ENCODE measurements at places on chromosomes 11 and 22.

DNA sequence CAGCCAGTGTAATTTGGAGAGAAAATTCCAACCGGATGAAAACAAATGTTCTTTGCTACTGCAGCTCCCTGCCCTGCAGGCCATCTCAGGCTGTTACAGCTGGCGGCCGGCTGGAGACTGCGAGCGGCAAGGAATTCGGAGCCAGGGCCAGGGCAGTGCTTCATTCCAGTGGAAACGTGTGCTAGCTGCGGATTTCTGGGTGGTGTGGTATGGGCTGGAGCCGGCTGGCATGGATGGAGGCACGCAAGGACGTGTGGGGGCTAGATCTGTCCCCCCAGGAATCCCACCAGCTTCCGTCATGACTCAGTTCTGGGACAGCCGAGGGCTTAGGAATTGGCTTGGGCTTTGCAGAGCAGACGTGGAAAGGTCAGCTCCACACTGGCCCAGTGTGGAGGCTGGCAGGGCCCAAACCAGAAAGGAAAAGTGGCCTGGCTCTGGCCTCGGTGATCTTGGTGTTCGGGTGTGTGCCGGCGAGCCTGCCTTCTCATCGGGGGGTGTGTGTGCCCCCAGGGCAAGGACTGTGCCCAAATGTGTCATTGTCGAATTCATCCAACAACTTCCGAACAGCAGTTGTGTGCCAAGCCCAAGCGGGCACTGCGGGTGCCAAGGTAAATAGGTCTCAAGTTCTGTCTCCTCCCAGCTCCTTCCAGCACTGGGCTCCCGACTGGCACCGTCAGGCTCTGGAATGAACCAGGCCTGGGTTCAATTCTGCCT lies 48.1 kb upstream of the SHISAL1 start:
- peak; percentile 79 for DNase-seq

DNA sequence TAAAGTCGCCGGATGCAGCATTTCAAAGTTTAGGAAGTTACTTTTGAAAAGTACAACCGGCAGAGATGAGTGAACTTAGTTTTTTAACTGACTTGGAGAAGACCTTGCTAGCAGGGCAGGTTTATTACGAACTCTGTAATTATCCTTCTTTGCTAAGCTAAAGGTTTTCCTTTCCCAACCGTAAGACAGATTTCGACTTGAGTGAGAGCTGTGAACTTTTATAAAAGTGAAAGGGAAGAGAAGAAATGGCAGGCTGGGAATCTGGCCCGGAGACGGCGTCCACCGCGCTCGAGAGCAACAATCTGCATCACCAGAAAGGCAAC lies 659 bp upstream of the TEAD1 start:
- no peak for DNase-seq

- peak; percentile 57 for DNase-seq
Observed at GRCh38 chr22:39318507-39319283, 728 bp downstream of the RPL3 start.

- no peak for DNase-seq
Observed at GRCh38 chr22:28826921-28827320, 26.6 kb upstream of the XBP1 start.

DNA sequence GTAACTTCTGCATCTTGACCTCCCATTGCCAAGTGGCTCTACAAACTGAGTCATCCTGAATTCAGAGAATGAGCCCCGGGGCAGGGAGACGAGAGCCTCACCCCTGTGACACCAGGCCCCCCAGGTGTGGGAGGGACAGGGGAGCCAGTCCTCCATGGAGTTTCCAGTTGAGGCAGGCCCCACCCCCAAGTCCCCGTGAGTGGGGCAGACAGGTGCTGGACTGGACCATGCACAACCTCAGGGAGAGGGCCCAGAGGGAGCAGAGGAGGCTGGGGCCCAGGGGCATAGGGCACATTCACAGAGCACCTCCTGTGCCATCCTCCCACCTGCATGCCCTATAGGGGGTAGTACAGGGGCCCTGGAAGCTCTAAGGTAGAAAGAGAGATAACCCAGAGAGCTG lies 180.8 kb downstream of the BRD1 start:
- no peak for DNase-seq

DNA sequence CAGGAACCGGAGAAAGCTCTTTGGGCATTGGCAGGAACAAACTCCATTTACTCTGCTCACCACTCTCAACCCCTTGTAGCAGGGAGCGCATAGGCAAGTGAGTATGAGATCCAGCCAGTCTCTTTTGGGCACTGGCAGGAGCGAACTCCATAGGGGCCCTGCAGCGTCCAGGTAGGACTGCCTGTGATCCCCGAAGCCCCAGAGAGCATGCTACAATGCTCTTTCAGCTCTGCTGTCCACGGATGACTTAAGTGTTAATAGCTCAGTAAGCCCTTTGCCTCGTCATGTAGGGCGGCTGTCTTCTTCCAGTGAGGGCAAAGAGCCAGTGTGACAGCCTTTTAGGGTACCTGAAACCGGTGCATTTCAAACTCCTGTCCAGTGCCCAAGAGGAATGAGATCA lies 1525.6 kb upstream of the RAG2 start:
- no peak for DNase-seq

GRCh38 chr22:41043722-41044121 lies 48.7 kb upstream of the EP300 start:
- no peak for DNase-seq

GRCh38 chr11:65535102-65535501 lies 10.2 kb downstream of the SCYL1 start:
- DNase-seq = no peak

DNA sequence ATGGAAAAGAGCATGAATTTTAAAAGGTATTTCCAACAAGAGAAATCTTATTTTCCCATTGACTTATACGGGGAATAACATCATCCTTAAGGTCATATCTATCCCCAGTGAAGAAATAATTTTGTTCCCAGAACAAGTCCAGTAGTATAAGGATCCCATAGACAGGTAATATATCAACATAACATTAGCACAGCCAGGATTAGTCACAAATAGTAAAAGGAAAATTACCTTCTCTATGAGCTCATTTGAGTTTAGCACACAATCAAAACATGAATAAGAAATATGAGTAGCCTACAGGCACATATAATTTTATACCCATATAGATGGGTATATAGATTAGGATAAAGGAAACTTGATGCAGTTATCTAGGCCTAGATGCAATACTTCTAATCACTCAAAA lies 2.8 kb upstream of the OR52K1 start:
- DNase-seq = no peak

DNA sequence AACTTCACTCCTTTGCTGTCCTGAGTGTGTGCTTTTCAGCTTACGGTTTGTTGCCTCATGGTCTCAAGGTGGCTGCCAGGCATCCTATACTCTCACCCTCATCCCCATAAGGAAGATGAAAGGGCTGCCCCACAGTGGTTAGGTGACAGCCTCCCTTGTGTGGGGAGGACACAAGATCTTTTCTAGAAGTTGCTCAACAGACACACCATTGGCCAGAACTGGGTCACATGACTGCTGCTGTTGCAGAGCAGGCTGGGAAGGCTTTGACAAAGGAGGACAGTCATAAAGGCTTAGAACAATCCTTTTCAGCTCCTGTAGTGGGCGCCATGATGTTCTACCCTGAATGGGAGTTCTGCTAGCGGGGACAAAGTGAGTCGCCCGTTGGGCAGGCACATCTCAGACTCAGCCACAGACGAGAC lies 69.7 kb upstream of the RASD2 start:
- no peak for DNase-seq

DNA sequence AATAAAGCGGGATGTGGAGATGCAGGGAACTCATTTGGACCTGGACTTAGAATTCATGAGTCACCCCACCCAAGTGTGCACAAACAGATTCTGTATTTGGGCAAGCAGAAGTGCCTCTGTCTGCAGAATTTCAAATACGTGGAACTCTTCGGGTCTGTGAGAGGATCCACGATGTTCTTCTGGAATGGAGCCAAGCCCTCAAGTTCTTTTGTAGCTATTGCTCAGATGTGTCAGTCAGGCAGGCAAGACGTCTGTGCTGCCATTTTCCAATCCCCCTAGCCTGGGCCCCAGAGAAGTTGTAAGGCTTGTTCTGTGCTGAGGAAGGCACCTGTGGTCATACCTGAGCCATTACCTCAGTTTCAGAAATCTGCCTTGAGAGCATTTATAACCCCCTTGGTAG lies 132.8 kb upstream of the RASSF10 start:
- no peak for DNase-seq

GRCh38 chr11:103773059-103773458 lies 263.4 kb upstream of the DDI1 start:
- no peak for DNase-seq

GRCh38 chr11:93959663-93960062 lies 61.5 kb upstream of the HEPHL1 start:
- DNase-seq = no peak

- DNase-seq = no peak
Observed at GRCh38 chr22:20882855-20883254, 24.0 kb downstream of the SNAP29 start.

DNA sequence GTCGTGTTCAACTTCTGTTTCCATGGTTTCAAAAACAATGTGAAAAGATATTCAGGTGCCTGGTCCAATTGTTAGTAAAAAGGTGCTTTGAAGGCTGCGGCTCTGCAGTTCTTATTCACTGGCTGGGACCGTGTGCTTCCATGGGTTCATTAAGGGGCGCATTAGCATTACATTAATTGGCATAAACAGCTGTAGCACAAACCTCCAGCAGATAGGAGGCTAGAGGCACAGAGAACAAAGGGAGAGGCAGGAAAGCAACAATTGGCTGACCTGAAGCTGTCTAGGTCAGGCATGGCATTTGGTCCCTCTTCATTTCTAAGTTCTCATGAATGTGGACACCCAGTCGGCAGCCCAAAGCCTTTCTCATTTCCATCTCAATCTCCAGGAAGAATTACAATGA lies 16.6 kb downstream of the PAK1 start:
- no peak for DNase-seq

- no peak for DNase-seq
Observed at GRCh38 chr11:118791961-118792569, 1.1 kb upstream of the DDX6 start.

GRCh38 chr11:125945011-125945796 lies 640 bp upstream of the VSIG10L2 start:
- no peak for DNase-seq

GRCh38 chr22:35124691-35125219 lies 58.8 kb downstream of the ISX start:
- no peak for DNase-seq

- DNase-seq = no peak
Observed at GRCh38 chr11:68012843-68013610, 2.9 kb downstream of the ALDH3B1 start.

DNA sequence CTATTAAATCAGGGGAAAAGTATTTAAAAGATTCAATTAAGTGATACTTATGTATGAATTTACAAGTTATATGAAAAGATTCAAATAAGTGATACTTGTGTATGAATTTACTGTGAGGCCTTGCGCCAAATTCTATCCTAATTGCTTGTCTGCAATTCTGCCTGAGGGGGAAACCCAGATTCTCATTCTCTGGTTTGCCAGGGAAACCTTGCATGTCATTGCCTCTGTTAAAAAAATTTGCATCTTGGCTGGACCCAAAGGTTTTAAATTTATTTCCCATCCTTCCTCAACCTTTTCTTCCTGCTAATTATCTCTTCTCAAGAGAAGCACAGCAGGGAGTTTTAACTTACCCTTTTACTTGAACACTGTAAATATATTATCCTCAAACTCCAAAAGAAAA lies 13.8 kb downstream of the OLFML1 start:
- DNase-seq = no peak

- DNase-seq = no peak
Observed at GRCh38 chr22:48182846-48183805, 1420.7 kb downstream of the TBC1D22A start.

DNA sequence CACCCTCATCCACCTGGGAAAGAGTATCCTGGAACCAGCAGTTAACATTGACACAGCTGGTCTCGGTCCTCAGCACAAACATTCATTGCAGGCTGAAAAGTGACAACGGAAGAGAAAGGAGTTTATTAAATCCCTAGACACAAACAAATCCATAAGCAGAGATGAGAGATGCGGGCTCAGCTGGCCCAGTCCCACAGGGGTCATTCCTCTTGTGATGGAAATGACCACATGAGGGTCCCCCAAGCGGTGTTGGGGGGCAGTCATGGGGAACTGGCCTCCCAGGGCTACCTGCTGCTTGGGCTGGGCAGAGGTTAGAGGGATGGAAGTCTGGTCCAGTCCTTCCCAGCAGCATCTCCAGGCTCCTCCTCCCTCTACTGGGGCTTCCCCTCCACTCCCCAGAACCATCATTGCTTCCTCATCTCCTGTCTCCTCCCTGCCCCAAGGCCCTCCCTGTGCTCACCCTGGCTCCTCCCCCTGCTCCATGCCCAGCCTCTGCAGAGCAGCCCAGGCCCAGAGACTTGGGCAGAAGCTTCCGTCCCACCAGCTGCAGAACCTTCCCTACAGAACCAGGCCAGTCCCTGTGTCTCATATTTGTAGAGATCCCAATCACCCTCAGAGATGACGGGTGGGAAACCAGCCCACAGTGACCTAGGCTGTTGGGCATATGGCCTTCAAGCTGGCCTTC lies 5.4 kb upstream of the IGLL5 start:
- no peak for DNase-seq

DNA sequence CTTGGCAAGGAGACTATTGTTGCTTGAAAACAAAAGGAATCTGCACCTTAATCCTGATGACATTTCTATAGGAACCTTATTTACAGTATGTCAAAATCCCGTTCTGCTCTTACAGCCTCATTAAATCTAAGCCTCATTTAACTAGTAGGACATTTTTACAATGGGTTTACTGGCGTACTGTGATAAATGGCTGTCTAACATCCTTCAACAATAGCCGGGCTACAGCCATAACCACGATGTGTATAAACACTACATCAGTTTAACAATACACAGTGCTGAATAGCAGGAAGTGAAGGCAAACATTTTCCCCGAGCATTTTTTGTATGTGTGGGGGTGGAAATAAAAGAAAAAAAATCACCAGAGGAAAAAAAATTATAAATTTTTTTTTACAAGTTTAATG lies 131.2 kb downstream of the ARL14EP start:
- DNase-seq = no peak

DNA sequence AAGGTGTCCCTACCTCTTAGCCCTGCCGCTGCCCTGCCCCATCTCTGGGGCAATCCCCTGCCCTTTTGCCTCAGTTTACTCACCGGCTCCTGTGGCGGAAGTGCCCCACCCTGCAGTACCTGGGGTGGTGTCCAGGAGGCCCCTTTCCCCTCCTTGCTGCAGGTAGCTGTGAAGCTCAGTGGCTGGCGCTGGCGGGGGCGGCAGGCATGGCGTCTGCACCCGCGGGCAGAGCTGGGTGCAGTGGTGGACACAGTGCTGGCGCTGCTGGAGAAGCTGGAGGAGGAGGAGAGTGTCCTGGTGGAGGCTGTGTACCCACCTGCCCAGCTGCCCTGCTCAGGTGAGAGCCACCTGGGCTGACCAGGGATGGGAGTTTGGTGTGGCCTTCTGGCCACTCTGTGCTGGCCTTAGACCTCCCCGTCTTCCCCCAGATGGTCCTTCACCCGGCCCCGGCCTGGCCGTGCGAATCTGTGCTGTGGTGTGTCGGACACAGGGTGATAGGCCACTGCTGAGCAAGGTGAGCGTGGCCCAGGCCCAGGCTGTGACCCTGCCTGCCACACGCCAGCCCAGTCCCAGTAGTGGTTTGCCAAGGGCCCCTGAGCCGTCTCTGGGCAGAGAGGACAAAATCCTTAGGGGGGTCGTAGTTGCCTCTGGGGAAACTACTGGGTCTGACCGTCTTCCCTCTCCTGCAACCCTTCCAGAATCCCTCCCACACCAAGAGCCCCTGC lies 4.0 kb downstream of the CARNS1 start:
- no peak for DNase-seq
